Muscle of back (tissue), 13 donors: ENCODE measurements at places on chromosomes 7 and 10.
A peak's percentile ranks its signal among the peaks of the same experiment; 100 is the strongest.

- DNase-seq = no peak
Measured at GRCh38 chr10:130371666-130372065, 235.5 kb downstream of the GLRX3 start.

DNA sequence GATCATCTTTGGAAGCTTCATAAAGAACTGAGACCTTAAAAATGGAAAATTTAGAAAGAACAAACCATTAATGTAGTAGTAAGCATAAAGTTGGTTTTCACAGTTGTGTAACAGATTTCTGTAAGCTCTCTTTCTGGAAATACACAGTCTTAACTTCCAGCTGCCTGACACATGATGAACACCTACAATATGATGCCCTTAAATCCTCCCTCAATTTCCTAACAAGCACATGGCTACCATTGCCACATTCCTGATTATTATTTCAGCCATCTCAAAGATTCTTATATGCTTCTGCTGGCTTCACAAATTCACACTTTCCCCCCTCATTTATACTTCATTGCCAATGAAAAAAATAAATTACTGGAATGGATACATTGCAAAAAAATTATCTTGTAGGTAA lies 49.4 kb downstream of the PLXDC2 start:
- no peak for DNase-seq

- DNase-seq = no peak
Measured at GRCh38 chr7:142590830-142591457, 158.3 kb upstream of the PRSS1 start.

DNA sequence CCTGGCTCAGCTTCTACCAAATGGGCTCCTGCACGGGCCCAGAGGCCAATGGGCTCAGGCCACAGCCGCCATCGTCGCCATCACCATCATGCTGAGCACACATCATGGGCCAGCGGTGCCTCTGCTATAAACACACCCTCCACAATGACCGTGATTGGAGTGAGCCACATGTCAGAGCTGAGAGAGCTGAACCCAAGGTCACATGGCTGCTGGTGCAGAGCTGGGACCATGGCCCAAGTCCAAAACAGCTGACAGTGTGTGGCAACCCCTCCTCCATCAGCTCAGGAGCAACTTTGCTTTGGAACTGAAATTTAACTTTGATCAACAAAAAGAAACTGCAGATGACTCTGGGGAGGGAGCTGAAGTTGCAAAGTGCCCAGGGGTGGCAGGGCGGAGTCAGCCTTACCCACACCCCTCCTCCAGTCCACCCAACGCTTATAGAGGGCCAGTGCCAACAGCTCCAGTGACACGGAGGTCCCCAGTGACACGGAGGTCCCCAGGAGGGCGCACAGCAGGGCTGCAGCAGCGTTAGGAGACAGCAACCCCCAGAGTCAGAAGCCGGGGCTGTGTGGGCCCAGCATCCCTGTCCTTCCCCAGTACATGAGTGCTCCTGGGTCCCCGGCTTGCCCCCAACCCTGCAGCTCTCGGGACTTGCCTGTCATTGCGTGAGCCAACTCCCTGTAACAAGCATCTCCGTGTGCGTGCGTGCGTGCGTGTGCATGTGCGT lies 249.6 kb downstream of the ELFN1 start:
- DNase-seq = peak; percentile 43

GRCh38 chr7:104814671-104815400 lies 199.2 kb upstream of the KMT2E start:
- no peak for DNase-seq

- DNase-seq = no peak
Measured at GRCh38 chr7:111760043-111760442, 197.8 kb upstream of the IMMP2L start.
